ENCODE measurements at places on chromosomes 11 and 22.

DNA sequence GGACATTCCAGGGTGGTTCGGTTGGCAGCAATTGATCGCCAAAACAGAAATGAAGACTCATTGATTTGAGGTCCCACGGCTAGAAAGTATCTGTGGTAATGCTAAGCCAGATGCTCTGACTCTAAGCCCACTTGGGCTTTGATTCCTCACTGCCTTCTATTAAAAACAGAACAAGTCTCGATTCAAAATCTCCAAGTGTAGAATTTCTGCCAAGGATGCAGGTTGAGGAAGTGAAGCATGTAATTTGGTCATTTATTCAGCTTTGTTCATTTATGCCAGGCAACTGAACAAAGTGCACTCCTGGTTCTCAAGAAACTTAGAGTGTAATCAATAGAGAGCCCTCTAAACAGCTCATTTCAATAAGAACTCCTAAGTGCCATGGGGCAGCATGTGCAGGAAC is 2.3 kb upstream of the CEP295 start:
- no peak for DNase-seq

DNA sequence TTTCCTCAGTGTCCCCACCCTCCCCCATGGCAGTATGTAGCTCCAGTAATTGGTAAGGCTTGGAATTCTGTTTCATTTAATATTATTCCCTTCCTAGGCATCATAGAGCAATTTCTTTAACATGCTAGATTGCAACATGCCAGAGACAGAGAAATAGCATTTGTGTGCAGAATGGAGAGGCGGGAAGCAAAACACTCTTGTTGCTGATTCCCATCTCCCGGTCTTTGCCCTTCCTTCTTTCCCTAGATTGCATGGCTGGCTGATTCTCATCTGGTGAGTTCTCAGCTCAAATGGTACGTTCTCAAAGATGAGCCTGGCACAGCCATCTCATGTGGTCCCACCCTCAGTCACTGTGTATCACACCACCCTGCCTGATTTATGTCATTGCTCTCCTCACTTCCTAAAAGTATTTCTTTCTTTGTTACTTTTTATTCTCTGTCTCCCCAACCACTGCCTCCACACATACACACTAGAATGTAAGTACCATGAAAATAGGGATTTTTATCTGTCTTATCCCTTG is 66.9 kb downstream of the ARFGAP2 start:
- DNase-seq: peak; percentile 89

DNA sequence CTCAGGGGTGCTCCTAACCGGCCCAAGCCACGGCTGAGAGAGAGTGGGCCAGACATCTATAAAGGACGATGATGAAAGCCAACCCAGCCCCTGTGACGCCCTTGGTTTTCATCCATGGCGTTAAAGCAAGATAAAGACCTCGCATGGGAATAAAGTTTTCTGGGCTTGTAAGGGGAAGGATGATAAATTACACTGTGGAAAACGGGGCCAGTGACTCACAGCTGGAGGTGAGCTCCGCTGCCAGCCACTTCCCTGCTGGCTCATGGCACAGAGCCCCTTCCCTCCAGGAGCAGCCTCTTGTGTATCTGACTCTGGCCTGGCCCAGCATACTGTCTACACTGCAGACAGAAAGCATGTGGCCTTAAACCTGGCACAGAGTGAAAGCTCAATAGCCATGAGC is 503.2 kb upstream of the B3GAT1 start:
- DNase-seq: no peak

- DNase-seq: no peak
These were observed 4.3 kb upstream of the RGL4 start for GRCh38 chr22:23686416-23687024.

- no peak for DNase-seq
These were observed 13.7 kb upstream of the RAB38 start for GRCh38 chr11:88188932-88189253.

DNA sequence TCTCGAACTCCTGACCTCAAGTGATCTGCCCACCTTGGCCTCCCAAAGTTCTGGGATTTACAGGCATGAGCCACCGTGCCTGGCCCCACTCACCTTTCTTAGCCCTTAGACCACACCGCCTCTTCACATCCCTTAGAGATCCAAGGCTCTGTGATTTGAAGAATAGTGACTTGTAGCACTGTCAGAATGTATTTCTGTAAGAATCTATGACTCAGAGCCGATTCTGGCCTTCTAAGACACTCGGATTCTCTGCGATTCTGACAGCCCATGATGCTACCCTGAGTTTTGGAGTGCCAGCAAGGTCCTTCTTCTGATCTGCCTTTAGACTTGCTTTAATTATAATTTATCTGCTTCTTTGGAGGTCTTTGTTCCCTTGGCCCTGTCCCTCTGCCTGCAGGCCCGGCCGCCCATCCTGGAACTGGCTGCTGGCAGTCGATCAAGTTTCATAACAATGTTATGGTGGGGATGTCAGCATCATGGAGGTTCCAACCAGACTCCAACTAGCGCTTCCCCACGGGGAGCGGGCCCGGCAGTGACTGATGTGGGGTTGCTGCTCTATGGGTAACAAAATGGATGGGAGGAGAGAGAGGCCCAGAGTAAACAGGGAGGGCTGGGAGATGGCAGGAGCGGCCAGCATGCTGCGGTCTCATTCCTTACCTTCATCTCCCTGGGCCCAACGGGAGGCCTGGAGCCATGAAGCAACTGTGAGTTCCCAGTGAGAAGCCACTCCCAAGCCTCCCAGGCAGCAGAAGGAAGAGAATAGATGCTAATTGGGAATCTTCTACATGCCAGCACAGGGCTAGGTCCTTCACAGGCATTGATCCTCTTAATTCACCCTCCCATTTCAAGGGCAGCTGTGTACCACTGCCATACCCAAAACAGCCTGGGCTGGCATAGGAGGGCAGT is 55.7 kb upstream of the RASD2 start:
- DNase-seq: no peak

GRCh38 chr22:30460147-30460546 is 11.7 kb downstream of the SEC14L3 start:
- DNase-seq: no peak

GRCh38 chr11:26350002-26350401 is 18.1 kb downstream of the ANO3 start:
- no peak for DNase-seq

All from NCI-H526 (cell line).